ENCODE measurements at places on chromosomes 11 and 22.

- DNase-seq, result no peak
Measured at GRCh38 chr22:34296461-34296860, 376.2 kb upstream of the LARGE1 start.

- no peak for DNase-seq
Measured at GRCh38 chr11:113365895-113366294, 21.7 kb upstream of the ANKK1 start.

DNA sequence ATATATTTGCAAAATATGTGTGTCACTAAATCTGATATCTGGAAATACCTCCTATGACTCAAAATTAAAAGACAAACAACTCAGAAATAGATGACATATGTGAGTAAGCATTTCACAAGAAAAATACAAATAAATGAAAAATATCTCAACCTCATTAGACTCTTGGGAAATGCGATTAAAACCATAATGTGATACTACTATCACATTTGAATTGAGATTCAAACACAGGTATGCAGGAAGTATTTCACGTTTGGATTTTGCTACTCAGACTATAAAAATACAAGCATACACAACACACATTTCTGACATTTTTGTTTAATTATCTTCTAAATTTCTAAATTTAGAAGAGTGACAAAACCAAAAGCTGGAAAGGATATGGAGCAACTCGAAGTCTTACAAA, 811.9 kb upstream of the LRRC4C start:
- no peak for DNase-seq

DNA sequence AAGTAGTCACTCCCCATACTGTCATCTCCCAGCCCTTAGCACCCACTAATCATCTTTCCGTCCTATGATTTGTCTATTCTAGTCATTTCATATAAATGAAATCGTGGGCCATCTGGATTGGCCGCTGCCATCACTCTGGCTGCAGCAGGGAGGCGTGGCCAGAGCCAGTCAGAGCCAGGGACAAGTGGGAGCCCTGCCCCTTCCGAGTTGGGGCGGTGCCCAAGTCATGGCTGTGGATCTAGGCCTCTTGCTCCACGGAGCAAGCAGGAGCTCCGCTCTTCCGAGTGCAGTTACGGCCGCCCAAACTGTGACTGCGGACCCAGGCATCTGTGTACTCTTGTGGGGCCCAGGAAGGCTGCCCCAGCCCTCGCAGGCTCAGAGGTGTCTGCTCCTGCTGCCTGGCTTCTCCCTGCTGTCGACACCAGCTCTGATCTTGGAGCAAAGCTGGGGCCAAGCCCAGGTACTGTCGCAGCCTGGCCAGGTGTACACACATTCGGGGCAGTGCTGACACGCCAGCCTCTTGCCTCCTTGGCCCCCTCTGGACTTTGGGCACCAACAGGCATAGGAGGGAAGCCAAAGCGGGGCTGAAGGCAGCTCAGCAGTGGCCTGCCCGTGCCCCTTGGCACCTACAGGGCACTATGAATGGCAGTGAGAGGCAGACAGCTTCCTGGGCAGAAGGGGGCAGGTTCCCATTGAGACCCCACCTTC, 8.4 kb downstream of the MRPL48 start:
- DNase-seq, result no peak

- no peak for DNase-seq
Measured at GRCh38 chr11:69216647-69217051, 60.9 kb downstream of the SMIM38 start.

DNA sequence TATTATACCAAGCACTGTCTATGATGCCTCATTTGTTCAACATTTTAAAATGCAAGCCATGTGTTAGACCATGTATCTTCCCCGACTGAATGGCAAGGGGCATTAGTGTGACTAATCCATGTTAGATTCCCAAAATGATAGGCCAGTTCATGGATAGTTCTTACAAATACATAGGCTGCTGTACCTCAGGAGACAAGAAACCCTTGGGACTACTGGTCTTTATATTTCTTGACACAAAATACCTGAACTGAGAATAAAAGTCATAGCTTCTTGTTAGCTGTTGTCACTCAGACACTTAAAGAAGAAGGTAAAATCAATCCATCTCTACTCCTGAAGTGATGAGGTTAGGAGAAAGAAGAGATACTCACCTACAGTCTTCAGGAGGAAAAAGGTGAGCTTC, at the start of gene OR8D4:
Gene OR8D4 (plus strand): TSS at position 301 of the 400 bp plus-strand sequence. CDS start 4,265 bp downstream, outside the sequence.
- DNase-seq, result no peak

DNA sequence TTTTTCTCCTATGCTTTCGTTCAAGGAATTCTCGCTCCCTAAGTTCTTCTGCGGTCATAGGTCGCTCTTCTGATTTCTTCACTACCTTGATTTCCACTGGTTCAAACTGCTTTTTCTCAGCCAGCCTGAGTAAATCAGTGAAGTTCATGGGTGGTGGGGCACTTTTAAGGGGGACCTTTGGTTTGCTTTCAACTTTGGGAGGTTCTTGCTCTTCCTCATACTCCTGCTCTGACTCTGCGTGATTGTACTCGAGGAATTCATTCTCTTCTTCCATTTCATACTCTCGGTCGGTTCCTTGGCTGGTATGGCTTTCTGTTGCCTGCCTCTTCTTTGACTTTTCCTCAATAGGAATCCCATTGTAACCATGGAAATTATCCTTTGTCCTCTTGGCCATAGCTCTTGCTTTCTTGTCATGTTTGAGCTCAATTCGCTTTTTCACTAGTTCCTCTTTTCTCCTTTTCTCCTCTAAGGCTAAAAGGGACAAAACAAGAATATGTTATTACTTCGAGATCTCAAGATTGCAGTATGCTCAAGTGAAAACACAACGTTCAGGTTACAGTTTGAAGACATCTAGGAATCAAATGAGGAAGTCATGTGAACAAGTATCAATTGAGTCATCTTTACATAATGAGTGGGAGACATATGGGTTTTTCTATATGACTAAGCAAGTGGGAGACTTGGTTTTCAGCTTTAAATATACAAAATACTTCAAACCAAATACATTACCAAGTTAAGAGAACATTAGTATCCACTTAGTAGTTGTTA, 16.2 kb downstream of the MISFA start:
- peak; percentile 94 for DNase-seq

- DNase-seq, result no peak
Measured at GRCh38 chr11:93967944-93968343, 53.2 kb upstream of the HEPHL1 start.

DNA sequence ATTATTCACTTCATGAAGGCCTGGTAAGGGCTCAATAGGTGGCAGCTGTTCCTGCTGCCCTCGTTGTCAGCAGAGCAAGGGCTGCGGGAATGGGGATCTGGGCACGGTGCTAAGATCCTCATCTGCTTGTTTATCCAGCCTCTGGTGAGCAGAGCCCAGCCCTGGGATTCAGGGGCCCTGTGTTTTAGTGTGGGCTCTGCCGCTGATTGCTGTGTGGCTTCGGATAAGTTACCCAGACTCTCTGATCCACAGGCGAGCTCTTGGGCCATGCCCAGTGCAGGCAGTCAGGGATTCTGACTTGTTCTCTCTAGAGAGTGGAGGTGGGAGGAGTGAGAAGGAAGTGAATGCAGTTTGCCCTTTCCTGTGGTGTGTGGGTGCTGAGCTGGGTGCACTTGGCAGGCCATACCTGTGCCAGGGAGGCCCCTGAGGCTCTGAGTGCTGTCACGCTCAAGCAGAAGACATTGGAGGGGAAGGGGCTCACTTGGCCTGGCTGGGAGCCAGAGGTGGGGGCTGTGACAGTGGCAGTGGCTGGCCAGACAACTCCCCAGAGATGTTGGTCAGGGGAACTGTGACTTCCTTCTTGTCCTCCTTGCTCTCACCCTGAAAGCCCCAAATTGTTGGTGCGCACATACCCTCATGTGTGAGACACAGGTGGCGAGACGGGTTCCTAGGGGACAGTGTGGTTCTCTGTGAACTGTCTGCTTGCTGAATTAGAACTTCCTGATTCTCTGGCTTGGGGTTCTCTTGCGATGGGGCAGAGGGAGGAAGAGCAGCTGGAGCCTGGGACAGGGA, 43.7 kb downstream of the CD82 start:
- no peak for DNase-seq

DNA sequence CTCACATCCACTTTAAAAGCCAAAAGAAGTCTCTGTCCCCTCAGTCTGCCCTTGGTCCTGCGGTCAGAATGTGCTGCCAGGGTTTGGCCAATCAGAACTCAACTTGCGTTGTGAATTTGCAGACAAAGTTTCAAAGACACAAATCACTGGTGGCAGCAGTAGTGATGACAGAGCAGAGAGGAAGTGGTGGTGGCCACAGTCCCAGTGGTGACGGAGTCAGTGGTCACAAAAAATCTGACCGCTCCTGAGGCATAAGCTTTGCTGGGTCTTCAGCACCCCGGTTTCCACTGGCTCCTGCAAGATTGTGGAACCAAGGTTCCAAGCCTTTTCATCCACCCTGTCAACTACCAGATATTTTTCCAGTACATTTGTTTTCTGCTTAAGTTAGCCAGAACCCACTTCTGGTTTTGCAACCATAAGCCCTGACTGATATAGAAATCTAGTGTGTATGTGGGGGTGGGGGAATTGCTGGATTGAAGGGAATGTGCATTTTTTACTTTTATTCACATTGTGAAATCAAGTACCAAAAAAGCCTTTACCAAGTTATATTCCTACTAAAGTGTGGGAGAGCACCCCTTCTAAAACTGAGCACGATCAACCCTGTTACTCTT, 112.3 kb downstream of the TMPRSS5 start:
- DNase-seq, result no peak

DNA sequence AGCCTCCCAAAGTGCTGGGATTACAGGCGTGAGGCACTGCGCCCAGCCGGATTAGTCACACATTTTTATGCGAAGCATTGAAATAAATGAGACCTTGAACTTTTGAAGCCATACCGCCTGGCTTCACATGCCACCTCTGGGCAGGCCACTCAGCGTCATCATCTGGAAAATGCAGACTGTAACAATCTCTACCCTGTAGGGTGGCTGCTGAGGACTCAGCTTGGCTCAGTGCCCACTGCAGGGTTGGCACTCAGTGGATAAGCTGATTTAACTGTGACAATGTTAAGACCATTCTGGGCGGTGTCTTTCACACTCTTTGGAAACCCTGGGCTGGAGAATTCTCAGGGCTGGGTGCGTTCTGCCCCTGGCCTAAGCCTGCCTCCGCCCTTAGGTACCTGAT, 8.5 kb downstream of the SH3BP1 start:
- no peak for DNase-seq

- DNase-seq, result no peak
Measured at GRCh38 chr11:45392591-45393091, 106.5 kb upstream of the SYT13 start.

DNA sequence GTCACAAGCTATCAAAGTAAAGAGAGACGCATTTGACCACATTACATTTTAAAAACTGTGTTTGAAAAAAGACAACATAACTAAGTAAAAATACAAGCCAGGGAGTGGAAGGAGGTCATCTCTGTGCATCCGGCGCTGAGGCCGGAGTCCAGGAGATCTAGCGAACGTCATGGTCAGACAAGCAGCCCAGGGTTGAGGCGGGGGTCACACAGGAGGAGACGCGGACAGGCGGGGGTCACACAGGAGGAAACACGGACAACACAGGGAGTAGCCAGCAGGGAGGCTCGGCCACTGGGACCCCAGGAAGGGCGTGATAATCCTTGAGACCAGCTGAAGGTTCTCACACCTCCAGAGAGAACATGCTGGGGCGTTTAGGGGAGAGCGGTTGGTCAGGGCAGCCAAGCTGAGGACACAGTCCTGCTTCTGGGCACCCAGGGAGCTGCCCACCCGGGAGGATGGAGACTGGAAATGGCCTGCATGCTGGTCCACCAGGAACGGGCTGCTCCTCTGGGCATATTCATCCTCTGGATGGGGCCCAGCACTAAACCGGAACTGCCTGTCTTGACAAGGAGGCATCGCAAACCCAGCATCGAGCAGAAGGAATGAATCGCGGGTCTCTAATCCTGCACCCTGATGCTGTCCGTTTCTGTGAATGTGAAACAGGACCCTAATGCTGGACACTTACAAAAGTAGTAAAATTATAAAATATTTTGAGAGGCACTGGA, 40.9 kb upstream of the MUC5AC start:
- no peak for DNase-seq

GRCh38 chr11:83092488-83093384, 21.0 kb upstream of the RAB30 start:
- DNase-seq, result no peak

GRCh38 chr22:26095256-26095956, 73.9 kb upstream of the SEZ6L start:
- DNase-seq, result peak; percentile 14

GRCh38 chr11:104060004-104060794, 23.8 kb downstream of the DDI1 start:
- no peak for DNase-seq

DNA sequence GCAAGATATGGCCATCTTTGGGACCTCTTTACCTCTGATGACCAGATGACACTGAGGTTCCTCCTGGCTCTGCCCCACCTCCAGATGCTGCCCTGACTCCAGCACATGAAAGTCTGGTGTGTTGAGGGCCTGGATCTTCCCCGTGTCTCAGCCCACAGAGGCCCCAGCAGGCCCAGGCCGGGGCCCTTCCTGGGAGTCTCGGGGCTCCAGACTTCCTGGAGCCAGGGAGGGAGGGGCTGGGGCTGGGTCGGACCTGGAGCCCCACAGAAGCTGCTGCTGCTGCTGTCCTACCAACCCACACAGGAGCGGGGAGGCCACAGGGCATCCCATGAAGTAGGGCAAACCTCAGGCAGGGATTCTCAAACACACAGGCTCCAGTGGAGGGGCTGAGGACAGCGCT, 32.2 kb upstream of the WNT11 start:
- no peak for DNase-seq

DNA sequence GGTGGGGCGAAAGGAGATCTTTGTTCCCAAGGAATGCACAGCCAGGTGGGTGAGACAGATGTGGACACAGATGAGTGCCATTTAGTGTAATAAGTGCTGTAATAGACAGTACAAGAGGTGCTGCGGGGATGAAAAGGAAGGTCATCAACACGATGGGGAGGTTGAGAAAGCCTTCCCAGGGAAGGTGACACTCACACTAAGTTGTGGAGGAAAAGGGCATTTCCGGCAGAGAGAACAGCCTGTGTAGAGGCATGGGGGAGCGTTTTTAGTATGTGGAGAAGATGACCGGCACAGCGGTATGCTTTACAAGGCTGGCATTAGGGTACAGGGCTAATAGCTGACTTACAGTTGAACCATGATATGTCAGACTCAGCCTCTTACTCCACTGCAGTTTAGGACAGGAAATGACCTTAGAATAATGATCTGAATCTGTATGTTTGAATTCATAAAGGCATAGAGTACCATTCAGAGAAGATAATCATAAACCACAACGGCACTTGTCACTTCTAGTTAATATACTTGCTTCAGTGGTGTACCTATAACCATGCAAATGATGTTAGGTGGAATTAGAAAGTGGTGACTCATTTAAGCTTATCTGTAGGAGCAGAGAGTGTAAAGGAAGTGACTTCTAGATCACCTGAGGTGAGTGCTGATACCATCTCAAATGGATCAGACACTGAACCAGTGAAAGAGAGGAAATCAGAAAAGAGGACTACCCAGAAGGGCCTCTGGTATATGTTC, 60.6 kb downstream of the FAM83F start:
- no peak for DNase-seq

DNA sequence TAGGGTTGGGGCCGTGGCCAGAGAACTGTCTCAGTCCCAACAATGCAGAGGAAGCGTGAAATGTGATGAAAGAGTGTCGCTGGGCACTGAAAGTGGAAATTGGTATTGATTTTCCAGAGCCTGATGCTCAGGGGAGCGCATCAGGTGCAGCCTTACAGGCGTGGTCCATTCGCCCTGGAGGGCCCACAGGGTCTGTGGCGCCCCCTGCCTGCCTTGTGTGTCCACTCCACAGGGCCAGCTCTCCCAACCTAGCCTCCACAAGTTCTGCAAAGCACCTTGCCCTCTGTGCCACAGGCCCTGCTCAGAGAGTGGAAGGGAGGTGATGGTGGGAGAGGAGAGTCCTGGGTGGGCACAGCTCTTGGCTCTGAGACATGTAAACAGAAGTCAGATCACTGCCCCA, 54.9 kb upstream of the LMO1 start:
- DNase-seq, result no peak
